Osteocyte (in vitro differentiated cells): ENCODE measurements at places on chromosomes 16 and 17. TPM values are rescaled to one million over a fixed set of nuclear protein-coding genes. Genes with fewer than 3 reads are reported as not detected.

DNA sequence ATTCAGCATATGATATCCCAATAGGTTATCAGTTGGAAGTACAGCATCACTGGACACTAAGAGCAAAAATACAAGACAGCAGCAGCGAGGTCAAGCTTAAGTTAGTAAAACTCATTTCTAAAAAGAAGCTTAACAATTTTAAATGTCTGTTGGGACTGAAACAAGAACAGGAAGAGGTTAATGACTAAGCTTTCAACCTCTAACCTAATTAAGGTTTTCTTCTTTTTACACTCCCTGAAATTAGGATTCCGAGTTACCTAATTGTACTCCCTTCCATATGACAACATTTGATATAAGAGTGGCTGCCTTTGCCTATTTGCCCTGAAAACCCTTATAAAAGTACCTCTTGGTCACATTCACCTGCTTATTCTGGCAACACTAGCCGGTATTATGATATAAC is 34.3 kb downstream of the CPSF4L start:
- no peak for DNase-seq
- no peaks in the 10 kb centered on the region for H3K27me3 ChIP-seq
- peaks cover 57% of the 10 kb centered on the region for H3K4me1 ChIP-seq
- H3K4me3 ChIP-seq: no peak overlapping the region

The NPIPB9 gene
- total RNA-seq: 2.6 and 4.2 TPM in 2 replicates

GRCh38 chr16:87700406-87701077 is 65.2 kb downstream of the KLHDC4 start:
- no peaks in the 10 kb centered on the region for H3K27me3 ChIP-seq
- H3K4me1 ChIP-seq: peaks cover 3% of the 10 kb centered on the region
- DNase-seq: no peak
- no peak overlapping the region for H3K4me3 ChIP-seq
- H3K27ac ChIP-seq: no peak overlapping the region

DNA sequence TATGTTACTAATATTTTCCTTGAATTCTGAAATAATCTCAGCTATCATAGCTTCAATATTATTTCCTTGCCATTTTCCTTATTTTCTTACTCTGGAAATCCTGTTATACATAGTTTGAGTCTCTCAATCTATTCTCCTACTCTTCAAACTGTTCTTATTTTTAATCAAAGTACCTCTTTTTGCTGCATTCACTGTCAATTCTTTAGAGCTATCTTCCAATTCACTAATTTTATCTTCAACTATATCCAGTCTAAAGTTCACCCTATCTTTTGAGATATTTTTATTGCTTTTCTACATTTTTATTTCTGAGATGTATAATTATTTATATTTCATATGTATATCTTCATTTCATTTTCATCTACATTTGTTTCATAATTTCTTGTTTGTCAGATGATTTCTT is 7.3 kb upstream of the XYLT2 start:
- no peak overlapping the region for H3K27ac ChIP-seq
- H3K27me3 ChIP-seq: no peaks in the 10 kb centered on the region
- H3K36me3 ChIP-seq: peaks cover 4% of the 10 kb centered on the region
- no peak for DNase-seq
- peaks cover 8% of the 10 kb centered on the region for H3K4me1 ChIP-seq

DNA sequence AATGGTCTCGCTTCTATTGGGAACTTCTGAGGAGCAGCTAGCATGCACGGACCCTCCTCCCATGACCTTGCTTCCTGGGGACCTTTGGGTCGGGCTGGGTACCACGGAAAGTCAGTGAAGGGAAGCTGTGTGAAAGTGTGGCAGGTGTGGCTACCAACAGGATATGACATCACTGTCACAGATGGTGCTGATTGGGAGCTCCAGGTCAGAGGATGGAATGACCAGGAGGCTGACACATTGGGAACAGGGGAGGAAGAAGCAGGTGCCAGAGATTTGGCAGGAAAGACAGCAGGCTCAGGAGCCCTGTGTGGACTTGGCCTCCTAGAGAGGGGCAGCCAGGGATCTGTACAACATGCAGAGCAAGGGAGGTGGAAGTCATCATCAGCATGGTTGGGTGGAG is 34.0 kb downstream of the CPNE2 start:
- no peaks in the 10 kb centered on the region for H3K27me3 ChIP-seq
- H3K27ac ChIP-seq: no peak overlapping the region
- H3K36me3 ChIP-seq: peaks cover 14% of the 10 kb centered on the region

The RRAD gene
- 0.26 and 0.89 TPM in 2 replicates for total RNA-seq

- H3K36me3 ChIP-seq: no peaks in the 10 kb centered on the region
- H3K4me3 ChIP-seq: no peak overlapping the region
- DNase-seq: no peak
- H3K4me1 ChIP-seq: no peaks in the 10 kb centered on the region
- no peaks in the 10 kb centered on the region for H3K27me3 ChIP-seq
- H3K27ac ChIP-seq: no peak overlapping the region
Observed at GRCh38 chr16:85641776-85642176, 28.7 kb downstream of the GSE1 start.

The ACSM2B gene
- total RNA-seq: not detected in 2 replicates

- no peaks in the 10 kb centered on the region for H3K27me3 ChIP-seq
- H3K27ac ChIP-seq: peak overlapping the region; percentile 55
- no peak for DNase-seq
- H3K4me1 ChIP-seq: peaks cover 13% of the 10 kb centered on the region
Observed at GRCh38 chr16:23081675-23082119, 67.6 kb downstream of the USP31 start.

The CTF1 gene
- total RNA-seq: 5.1 and 6.0 TPM in 2 replicates

GRCh38 chr17:55327225-55328088 is 62.7 kb downstream of the HLF start:
- peak; percentile 49 for DNase-seq
- H3K27me3 ChIP-seq: peaks cover 2% of the 10 kb centered on the region

The SRCIN1 gene
- 0.05 TPM in 1 of 2 replicates, not detected in the other for total RNA-seq

- H3K4me3 ChIP-seq: no peak overlapping the region
- H3K36me3 ChIP-seq: no peaks in the 10 kb centered on the region
- no peak overlapping the region for H3K27ac ChIP-seq
- no peak for DNase-seq
Observed at GRCh38 chr17:40872416-40872815, 5.4 kb upstream of the KRT12 start.

DNA sequence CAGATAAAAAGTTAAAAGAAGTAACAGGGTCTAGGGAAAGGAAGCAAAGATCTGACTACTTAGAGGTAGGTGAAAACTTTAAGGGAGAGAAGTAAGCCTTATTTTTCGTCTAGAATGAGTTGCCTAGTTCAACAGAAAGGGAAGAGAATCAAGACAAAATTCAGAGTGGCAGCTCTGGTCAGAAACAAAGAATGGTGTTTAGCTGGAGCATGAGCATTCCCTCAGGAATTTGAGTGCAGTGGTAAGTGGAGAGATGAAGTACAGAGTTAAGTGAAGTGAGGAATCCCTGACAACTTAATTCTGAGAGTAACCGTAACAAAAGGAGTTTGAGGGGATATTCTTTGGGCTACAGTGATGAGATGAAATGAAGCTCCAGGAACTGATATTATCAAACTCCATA is 11.5 kb downstream of the SMG6 start:
- no peak overlapping the region for H3K4me3 ChIP-seq
- H3K27me3 ChIP-seq: no peaks in the 10 kb centered on the region
- peaks cover 42% of the 10 kb centered on the region for H3K36me3 ChIP-seq

DNA sequence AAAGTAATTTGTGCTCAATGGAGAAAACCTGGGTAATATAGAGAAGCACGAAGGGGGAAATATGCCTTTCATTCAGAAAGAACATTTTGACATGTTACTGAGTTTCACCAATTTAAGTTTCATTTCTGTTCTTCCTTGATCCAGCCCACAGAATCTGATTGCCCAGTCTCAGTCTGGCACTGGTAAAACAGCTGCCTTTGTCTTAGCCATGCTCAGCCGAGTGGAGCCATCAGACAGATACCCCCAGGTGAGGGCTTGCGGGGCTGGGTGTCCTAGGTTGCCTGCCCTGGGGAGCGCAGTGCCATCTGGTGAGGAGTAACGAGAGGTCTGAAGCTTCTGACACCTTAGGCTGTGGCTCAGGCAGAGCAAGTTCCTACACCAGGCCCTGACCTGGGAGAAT is 17.7 kb downstream of the DDX19A start:
- no peak overlapping the region for H3K4me3 ChIP-seq
- no peaks in the 10 kb centered on the region for H3K27me3 ChIP-seq
- no peak for DNase-seq
- H3K36me3 ChIP-seq: peaks cover 38% of the 10 kb centered on the region
- no peaks in the 10 kb centered on the region for H3K4me1 ChIP-seq

GRCh38 chr16:1929105-1929504 is 10.9 kb upstream of the HS3ST6 start:
- DNase-seq: no peak
- no peak overlapping the region for H3K27ac ChIP-seq
- peak overlapping the region; percentile 66 for H3K4me3 ChIP-seq

The SLFN11 gene
- 23.8 and 27.5 TPM in 2 replicates for total RNA-seq

The SLC12A3 gene
- not detected in 2 replicates for total RNA-seq

The KRT222 gene
- not detected in 2 replicates for total RNA-seq

- H3K4me3 ChIP-seq: peak overlapping the region; percentile 90
- no peak for DNase-seq
- no peaks in the 10 kb centered on the region for H3K27me3 ChIP-seq
- peaks cover 24% of the 10 kb centered on the region for H3K4me1 ChIP-seq
- peaks cover 19% of the 10 kb centered on the region for H3K36me3 ChIP-seq
Observed at GRCh38 chr16:71846431-71846830, 655 bp downstream of the ATXN1L start.

The AGRP gene
- total RNA-seq: not detected in 2 replicates

GRCh38 chr16:85234310-85235204 is 122.3 kb upstream of the CIBAR2 start:
- peak overlapping the region; percentile 56 for H3K27ac ChIP-seq
- H3K4me1 ChIP-seq: peaks cover 72% of the 10 kb centered on the region
- H3K27me3 ChIP-seq: no peaks in the 10 kb centered on the region
- DNase-seq: peak; percentile 90
- no peaks in the 10 kb centered on the region for H3K36me3 ChIP-seq

The PRRT2 gene
- 8.8 and 13.4 TPM in 2 replicates for total RNA-seq

DNA sequence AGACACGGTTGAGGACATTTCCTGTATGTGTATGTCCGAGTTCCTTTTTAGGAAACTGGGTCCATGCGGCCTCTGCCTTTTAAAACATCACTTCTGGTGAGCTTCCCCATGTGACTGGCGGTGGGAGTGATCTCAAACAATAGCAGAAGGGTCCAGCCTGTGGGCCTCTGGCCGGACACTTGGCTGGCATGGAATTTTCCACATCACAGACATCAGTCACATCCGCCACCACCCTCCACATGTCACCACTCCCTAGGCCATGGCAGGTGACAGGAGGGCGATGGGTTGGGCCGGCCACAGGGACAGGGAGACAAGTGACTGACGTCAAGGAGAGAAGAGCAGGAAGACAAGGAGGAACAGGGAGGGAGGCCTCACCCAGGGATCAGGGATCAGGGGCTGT is 83.7 kb downstream of the DNAH17 start:
- H3K4me1 ChIP-seq: peaks cover 11% of the 10 kb centered on the region
- no peak for DNase-seq
- H3K27me3 ChIP-seq: no peaks in the 10 kb centered on the region
- no peak overlapping the region for H3K27ac ChIP-seq

GRCh38 chr16:47058295-47059086 is 85.0 kb upstream of the DNAJA2 start:
- H3K36me3 ChIP-seq: no peaks in the 10 kb centered on the region
- no peak overlapping the region for H3K27ac ChIP-seq
- H3K4me3 ChIP-seq: no peak overlapping the region
- DNase-seq: no peak
- H3K27me3 ChIP-seq: no peaks in the 10 kb centered on the region

The TP53TG3B gene
- total RNA-seq: not detected in 2 replicates

The MYH8 gene
- total RNA-seq: not detected in 2 replicates

The SUZ12 gene
- 25.4 and 27.5 TPM in 2 replicates for total RNA-seq

DNA sequence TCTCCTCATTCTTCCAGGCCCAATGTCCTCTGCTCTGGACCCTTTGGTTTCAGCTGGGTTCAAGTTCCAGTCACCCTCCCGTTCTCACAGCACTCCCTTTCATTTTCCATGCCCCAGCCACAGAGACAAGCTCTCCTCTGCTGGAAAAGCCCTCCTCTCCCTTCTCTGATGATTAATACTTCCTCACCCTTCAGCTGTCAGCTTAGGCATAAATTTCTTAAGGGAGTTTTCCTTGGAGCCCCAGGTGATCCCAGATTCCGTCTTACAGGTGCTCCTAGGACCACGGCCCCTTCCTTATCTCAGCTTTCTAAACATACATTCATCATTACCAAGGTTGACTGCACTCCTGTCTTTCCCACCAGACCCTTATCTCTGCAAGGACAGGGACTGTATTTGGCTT is 10.4 kb downstream of the CHAD start:
- H3K4me1 ChIP-seq: no peaks in the 10 kb centered on the region
- H3K27me3 ChIP-seq: no peaks in the 10 kb centered on the region
- H3K36me3 ChIP-seq: no peaks in the 10 kb centered on the region
- H3K4me3 ChIP-seq: no peak overlapping the region

DNA sequence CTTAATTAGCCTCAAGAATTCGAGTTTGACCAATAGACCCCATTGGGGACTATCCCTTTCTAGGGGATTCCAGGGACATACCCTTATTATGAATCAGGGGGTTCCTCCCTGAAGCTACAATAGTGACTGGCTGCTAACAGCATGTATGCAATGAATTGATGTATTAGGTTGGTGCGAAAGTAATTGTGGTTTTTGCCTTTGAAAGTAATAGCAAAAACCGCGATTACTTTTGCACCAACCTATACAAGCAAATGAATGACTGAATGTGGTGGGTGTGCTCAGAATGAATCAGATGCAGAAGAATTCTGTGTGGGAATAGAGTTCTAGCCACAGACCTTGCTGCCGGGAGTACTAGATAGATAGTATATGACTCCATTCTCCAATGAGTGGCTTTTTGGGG is 76.7 kb downstream of the HLF start:
- H3K27ac ChIP-seq: no peak overlapping the region
- H3K4me1 ChIP-seq: no peaks in the 10 kb centered on the region
- peaks cover 24% of the 10 kb centered on the region for H3K27me3 ChIP-seq
- H3K4me3 ChIP-seq: no peak overlapping the region

DNA sequence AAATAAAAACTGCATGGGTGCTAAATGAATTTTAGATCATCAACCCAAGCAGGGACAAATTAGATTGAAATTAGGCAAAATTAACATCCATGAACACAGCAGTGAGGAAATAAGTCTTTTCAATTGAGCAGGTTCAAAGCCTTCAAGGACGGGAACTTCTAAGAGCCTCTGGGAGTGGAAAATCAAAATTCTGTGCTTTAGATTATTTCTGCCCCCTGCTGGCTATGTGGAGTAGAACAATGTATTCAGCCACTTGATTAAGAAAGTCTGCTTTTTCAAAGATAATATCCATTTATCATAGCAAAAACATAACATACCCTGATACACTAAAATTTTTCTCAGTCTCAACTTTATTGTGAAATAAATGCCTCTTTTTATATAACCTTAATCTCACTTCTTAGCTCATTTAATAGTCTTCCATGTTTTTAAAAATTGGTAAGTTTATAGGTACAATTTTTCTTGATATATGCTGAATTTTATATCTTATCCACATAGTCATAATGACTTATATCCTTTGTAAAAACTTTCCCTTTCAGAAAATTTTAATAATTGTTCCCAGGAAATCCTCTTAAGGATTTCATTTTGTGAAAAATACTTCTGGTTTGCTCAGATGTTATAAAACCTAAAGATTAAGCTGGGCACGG is 28.1 kb upstream of the NOL11 start:
- no peak for DNase-seq
- H3K36me3 ChIP-seq: peaks cover 14% of the 10 kb centered on the region
- no peaks in the 10 kb centered on the region for H3K4me1 ChIP-seq
- H3K4me3 ChIP-seq: no peak overlapping the region
- no peaks in the 10 kb centered on the region for H3K27me3 ChIP-seq
- no peak overlapping the region for H3K27ac ChIP-seq
